ENCODE measurements at places on chromosomes 3 and 15. TPM values are rescaled to one million over a fixed set of nuclear protein-coding genes. Genes with fewer than 3 reads are reported as not detected.

- DNase-seq: no peak
Observed at GRCh38 chr15:69304182-69304545, 5.5 kb downstream of the PAQR5 start.

DNA sequence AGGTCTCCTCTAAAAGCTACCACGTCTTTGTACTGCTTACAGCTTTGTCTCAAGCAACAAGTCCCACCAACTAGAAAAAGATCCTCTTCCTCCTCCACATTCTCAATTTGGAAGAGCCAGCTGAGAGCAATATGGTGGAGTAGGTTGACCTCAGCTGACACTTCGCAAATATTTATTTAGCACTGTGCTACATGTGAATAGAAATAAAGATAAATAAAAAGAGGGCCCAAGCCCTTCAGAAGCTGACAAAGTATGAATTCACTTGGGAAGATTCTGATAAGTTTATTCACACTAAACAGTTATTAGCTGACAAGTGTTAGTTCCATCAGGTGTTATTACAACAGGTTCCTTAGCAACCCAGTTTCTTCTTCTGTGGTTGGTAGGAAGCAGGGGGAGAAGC lies 310.3 kb downstream of the GBE1 start:
- DNase-seq: no peak

DNA sequence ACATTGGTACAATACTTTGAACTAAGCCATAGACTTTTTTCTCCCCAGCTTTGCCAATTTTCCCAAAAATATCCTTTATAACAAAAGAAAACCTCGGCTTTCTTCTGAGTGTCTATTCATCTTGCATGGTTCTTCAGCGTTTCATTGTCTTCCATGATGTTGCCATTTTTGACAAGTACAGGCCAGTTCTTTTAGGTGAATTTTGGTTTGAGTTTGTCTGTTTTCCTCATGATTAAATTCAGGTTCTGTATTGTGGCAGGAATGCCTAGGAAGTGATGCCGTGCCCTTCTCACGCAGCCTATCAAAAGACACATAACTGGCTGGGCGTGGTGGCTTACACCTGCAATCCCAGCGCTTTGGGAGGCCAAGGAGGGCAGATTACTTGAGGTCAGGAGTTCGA lies 7.6 kb upstream of the CSPG4 start:
- no peak for DNase-seq

DNA sequence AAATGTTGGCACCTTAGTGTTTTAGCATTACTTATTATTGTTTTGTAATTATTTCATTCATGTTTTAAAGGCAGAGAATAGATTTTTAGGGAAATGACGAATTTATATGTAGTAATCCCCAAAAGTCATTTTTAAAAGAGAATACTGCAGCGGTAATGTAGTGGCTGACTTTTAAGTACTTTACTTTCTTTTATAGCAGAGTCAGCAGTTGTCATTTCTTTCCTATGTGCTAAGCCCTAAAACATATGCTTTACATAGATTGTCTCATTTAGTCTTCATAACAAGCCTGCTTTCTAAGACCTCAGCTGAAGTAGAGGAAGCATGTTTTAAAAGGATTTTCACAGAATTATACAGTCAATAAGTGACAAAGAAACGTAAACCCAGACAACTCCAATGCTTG lies 102.1 kb upstream of the PEX5L start:
- no peak for DNase-seq

DNA sequence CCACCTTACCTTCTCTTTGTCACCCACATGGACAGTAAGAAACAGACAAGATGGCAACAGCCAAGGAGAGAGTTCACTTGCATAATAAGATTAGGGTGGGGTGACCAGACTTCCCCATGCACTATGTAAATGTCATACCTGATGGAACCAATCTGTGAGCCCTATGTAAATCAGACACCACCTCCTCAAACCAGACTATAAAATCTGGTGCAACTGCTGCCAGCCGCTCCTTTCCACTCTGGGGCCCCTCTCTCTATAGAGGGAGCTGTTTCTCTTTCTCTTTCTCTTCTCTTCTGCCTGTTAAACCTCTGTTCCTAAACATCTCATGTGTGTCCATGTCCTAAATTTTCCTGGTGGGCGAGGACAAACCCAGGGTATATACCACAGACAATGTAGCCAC lies 405.5 kb upstream of the CNTN4 start:
- no peak for DNase-seq

DNA sequence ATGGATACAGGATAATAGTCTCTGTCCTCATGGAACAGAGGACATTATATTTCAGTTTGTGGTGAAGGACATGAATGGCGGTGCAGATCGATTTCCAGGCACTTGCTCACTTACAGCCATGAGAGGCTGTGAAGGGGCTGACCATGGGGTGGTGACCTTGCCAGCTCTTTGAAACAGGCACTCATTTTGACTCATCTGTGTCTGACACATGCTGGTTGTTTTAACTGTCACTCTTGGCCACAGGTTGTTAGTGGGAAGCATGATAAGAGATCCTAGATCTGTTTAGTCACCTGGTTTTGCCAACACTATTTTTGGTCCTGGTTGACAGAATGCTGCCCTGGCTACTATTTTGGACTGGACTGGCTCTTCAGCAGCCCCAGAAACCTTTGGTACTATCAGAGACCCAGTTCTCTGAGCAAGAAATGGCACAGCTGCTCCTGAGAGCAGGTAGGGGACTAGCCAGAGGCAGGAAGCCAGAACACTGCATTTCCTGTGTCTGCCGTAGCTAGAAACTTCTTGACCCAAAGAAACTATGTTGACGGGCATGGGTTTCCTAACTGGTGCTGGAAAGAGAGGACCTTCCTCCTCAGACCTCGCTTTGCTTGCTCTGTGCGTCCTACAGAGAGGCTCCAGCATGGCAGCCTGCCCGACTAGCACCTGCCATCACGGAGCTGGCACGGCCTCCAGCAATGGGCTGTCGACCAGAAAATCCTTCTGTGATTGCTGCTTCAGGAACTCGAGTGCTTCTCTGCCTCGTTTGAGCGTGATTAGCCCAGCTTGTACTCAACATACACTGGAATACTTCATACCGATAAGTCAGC lies 6.3 kb downstream of the PXYLP1 start:
- DNase-seq: no peak

DNA sequence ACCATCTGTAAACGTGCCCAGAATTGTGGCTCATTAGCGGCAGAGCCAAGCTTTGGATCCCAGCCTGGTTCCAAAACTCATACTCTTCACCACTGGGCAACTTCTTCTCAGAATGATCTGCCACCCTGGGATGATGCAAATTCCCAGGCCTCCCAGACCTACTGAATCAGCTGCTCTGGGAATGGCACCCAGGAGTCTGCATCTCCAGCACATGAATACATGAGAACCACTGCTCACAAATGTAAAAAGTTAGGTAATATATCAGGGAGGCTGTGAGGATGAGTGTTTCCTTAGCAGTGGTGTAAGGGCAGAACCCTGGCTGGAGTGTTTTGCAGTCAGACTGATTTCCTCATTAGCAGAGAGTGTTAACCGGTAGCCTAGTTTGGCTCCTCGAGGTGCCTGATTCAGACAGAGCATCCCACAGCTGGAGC lies 94.2 kb downstream of the LIPC start:
- DNase-seq: no peak

GRCh38 chr15:67146875-67147381 lies 81.5 kb downstream of the SMAD3 start:
- DNase-seq: no peak

Gene C3orf49
- total RNA-seq: not detected

Gene CHRNA5
- 11.4 TPM for total RNA-seq

Gene SUSD5
- total RNA-seq: 2.0 TPM

Gene SEMA3F
- total RNA-seq: 9.4 TPM

Gene SI
- total RNA-seq: not detected

Gene NTRK3
- total RNA-seq: 34.6 TPM

Gene PCOLCE2
- 6.9 TPM for total RNA-seq

All from frontal cortex (tissue), 4 donors.